Stromal cell of bone marrow (primary cell): ENCODE measurements at places on chromosomes 7 and 10.
A peak's percentile ranks its signal among the peaks of the same experiment; 100 is the strongest.

- DNase-seq: peak; percentile 35
Observed at GRCh38 chr7:46283852-46284251, 362.8 kb upstream of the IGFBP3 start.

GRCh38 chr10:97732052-97732359 lies 4.9 kb upstream of the ZFYVE27 start:
- DNase-seq: no peak

DNA sequence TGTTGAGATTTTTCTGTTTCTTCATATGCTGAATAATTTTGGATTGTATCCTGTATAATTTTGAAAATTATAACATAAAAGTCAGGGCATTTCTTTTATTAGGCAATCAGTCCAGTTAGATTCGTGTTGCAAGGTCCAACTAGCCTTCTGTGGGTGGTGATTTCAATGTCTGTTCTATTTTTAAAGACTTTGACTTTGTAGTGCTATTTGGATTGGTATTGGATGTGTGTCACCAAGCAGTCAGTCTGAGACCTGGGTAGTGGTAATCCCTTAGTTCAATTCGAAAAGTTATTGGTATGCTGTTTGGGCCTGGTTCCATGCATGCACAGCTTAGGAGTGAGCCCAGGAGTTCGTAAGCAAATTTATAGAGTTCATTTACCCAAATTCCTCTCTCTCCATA lies 82.2 kb downstream of the EPDR1 start:
- DNase-seq: no peak

DNA sequence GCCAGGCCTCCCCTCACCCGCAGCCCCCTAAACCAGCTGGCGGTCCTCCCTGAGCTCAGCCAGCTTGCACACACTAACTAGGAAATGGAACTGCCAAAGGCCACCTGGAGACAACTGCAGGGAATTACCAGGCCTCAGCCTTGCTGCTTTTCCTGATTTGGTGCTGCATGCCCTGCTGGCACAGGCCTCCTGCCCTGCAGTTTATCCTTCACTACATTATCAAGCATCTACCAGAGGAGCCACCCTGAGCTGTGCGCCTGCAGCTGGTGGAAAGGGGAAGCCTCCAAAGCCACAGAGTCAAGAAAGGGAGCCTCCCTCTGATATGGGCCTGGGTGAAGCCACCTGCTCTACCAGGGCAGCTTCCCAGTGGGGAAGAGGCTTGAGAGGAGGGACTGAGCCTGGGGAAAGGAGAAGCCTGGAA lies 139.8 kb downstream of the GRID1 start:
- DNase-seq: no peak

DNA sequence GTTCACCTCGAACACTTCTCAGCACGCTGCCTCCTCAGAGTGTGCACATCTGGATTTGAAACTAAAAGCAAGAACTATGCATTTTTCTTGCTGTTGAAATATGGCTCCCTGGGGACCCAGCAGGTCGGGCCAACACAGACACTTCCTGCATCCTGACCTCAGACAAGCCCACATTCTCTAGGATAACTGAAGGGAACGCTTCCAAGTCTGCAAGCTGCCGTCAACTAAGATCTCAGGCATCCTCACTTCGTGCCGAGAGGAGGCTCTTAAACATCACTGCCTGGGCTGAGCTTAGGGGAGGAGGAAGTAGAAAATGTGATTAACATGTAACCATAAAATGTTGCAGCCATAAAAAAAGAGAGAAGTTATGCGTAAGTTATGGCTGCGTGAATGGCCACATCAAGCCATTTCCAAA lies 65.5 kb downstream of the PYROXD2 start:
- peak; percentile 99 for DNase-seq

DNA sequence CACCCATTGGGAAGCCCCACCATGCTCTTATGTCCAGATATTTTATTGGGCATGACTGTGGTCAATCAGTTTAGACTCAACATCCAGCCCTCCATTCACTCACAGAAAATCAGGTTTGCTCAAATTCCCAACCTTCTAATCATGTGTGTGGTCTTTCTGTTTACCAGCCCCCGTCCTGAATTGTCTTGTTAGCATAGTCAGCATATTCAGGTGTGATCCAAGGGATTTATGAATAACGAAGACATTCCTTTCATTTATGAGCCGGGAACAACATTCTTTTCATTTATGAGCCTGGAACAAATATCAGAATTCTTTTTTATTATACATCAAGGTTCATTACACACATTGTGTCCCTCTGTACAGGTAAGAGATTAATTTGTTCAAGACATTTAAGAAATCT lies 376.3 kb upstream of the POM121L12 start:
- no peak for DNase-seq

GRCh38 chr10:61089251-61089650 lies 145.3 kb upstream of the RHOBTB1 start:
- DNase-seq: no peak

GRCh38 chr7:50662041-50662694 lies 97.0 kb upstream of the DDC start:
- no peak for DNase-seq

DNA sequence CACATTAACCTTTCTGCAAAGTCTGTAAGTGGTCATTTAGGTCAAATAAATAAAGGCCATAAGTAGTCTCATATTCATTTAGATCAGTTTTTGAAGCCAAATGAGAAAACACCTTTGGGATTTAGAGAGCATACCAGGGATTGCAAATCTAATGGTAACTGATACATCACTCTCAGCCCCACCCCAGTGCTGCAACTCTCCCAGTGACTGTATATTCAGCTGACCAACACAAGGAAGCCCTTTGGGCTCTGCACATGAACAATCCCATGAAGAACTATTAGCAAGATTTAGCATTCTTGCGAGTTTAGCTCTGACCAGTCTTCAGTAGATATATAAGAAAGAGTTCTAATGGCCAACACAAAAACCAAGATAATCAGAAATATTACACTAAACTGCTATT lies 252.3 kb downstream of the CSTF2T start:
- DNase-seq: peak; percentile 29

- DNase-seq: no peak
Observed at GRCh38 chr10:102269017-102269416, 23.7 kb downstream of the GBF1 start.

- DNase-seq: no peak
Observed at GRCh38 chr7:94303118-94303517, 91.6 kb upstream of the COL1A2 start.

GRCh38 chr7:81816312-81816711 lies 46.5 kb upstream of the HGF start:
- DNase-seq: no peak

DNA sequence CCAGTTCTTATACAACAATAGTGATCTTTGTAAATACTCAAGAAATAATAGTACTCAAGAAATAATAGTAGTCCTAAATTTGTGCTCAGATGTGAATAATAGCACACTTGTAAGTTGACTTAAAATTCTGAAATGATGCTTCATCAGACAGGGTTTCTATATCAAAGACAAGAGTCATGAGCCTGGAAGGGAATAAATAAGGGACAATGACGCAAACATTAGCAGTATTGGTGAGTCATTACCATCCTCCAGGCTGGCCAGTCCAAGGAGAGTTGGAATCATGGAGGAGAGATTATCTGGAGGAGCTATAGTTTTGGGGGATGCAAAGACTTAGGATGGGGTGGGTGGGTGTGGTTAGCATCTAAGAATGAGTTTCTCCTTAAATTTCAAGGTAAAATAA lies 6.1 kb upstream of the SH3PXD2A start:
- DNase-seq: no peak

- no peak for DNase-seq
Observed at GRCh38 chr10:1782841-1783240, 45.5 kb upstream of the ADARB2 start.

DNA sequence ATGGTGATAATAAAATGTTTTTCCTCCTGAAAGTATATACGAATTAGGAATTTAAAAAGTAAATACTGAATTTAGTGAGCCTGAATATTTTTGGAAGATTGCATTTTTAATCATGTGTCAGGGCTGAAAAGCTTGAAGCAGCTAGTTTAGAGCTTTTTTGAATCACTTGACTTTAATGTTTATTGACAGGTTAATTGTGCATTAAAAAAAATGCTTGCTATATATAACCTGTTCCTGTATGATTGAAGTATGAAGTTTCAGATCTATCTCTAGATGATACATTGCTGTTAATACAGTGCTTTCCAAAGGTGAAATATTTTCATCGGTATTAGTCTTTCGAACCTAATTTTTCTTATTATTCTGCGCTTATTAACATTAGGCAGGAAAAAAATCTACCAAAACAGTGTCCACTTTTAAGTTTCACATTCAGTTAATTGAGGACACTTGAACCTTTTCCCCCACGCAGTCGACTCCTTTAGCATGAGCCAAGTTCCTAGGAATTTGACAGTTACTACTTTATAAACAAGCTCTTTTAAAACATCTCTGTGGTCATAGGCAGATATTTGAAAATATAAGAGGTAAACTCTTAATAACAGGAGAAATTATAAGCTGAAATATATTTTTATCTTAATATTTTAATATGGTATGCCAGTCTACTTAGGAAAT lies 187.1 kb downstream of the MLLT10 start:
- DNase-seq: no peak

DNA sequence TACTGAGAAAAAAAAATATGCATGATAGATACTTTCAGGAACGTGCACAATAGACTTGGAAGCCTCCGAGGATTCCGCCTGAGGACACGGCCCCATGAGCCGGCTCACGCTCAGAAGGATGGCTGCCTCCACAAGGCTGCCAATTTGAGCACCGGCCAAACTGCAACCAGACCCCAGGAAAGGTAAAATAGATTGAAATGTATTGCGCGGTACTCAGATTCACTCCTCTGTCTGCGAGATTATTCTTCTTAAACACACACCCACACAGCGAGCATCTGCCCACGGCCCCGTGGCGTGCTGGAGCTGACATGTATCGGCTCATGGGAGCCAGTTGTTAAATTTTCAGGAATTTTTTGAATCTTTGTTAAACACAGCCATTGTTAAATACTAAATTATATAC lies 653.2 kb upstream of the MKI67 start:
- DNase-seq: no peak

DNA sequence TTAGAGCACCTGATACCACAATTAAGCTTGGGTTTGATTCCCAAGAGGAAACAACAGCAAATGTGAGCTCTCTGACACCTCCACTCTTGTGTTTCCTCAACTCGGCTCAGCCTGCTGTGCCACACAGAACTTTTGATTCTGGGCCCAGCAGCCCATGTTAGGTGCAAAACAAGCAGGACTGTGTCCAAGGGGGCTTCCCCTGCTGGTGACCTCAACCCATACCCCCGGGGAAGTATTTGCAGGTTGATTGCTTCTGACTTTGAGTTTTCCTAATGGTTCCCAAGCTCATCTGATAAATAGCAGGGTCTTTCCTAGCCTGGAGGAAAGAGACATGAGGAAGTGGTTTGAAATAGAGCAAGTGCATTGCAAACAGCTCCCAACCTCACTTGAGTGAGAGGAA lies 43.5 kb upstream of the ADAM12 start:
- no peak for DNase-seq

GRCh38 chr7:104621321-104621720 lies 292.9 kb downstream of the LHFPL3 start:
- no peak for DNase-seq

DNA sequence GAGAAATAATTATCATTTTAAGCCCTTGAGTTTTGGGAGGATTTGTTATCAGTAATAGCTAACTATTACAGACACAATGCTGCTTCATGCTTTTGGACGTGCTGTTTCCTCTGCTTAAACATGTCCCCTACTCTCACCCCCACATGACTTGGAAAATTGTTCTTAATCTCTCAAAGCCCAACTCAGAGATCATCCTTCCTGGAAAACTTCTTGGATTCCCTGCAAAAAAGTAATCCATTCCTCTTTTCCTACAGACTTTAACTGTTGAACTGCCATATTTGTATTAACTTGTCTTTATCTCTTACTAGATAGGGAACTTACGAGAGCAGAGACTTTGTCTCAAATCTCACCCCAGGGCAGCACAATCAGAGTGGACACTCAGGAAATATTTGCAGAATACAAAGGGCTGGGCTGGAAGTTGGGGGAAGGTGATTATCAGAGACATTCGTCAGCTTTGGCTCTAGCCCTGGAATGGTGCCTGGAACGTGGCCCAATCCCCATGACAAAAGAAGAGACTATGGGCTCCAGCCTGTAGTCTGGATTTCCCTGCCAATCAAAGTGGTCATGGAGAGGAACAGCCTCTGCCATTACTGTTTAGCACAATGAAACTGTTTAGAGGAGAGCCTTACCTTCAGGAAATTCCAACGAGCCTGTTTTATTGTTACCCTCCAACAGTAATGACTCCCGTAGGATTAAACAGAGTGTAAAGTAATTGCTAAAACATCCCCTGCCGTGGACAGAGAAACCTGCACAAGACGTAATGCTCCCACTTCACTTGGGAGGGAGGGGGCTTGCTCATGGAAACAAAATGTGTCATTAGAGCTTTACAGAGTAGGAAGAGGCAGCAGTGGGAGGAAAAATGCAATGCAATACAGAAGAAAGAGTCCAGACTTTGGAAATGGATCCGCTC lies 140.4 kb upstream of the AUTS2 start:
- DNase-seq: no peak

GRCh38 chr7:2520761-2521290 lies 1.3 kb downstream of the LFNG start:
- no peak for DNase-seq

DNA sequence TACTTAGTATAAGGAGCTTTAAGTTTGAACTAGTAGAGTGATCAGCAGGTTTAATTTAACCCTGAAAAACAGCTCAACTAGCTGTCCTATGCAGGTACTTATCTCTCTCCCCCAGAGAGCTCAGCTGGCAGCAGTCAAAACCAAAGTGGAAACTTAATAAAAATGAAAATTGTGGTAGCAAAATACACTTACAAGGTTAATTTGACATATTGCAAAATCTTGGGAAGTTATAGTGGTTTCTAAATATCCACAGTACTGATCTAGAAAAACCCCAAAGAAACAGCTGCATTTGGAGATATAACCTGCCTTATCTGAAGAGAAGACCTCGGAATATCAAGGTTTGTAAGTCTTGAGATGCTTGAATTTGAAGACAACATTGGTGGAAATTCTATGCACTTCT lies 269.2 kb downstream of the RNLS start:
- no peak for DNase-seq

- DNase-seq: no peak
Observed at GRCh38 chr10:7015457-7015856, 395.4 kb downstream of the SFMBT2 start.

GRCh38 chr10:28250782-28251181 lies 52.1 kb downstream of the MPP7 start:
- no peak for DNase-seq
